ENCODE measurements at places on chromosomes 4 and X.

DNA sequence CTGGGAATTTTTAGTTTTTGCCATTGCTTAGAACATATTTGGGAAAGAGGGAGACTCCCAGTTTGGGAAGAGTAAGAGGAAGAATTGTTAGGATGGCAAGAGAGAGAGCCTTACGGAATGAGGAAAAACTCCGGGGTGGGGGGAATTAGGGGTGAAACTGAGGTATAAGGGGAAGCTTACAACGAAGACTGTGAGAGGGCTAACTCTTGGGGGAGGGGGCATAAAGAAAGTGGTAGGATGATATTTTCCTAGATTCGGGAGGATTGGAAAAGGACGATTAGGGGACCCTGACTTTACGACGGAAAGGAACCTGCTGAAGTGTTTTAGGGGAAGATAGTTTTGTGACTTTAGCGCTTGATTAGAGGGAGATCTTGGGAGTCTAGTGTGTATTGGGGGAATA, 86.2 kb upstream of the HPRT1 start:
- no peak for DNase-seq

DNA sequence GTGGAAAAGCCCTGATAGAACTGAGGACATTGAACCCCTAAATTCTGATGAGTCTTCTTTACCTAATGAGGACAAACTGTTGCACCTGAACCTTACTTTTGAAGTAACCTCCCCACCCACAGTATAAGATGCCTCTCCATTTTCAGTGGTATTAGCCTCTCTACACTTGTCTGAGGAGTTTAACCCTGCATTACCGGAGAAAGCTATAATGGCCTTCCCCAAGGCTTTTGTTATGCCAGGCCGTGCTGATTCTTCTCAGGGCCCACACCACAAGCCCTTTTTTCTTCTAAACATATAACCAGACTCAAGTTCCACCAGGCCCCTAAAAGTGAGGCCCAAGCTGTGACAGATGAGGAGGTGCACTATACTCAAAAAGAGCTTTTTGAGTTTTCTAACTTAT, 345.8 kb upstream of the GRID2 start:
- no peak for DNase-seq

- DNase-seq: no peak
Observed at GRCh38 chrX:46295963-46296362, 249.3 kb downstream of the ZNF674 start.

- DNase-seq: no peak
Observed at GRCh38 chr4:15971068-15971801, 8.3 kb upstream of the FGFBP2 start.

DNA sequence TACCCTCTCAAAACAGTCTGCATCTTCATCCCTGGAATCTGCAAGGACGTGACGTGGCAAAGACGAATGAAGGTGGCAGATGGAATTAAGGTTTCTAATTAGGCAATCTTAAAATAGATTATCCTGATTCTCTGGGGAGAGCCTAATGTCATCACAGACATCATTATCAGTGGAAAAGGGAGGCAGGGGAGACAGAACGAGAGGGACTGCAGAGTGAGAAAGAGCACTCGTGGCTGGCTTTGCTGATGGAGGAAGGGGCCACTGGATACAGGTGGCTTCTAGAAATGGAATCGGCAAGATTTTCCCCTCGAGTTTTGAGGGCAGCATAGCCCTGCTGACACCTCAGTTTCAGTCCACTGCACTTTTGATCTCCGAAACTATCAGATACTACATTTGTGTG, 110.6 kb downstream of the ASMT start:
- DNase-seq: no peak

- DNase-seq: no peak
Observed at GRCh38 chrX:40964633-40965586, 120.3 kb upstream of the USP9X start.

DNA sequence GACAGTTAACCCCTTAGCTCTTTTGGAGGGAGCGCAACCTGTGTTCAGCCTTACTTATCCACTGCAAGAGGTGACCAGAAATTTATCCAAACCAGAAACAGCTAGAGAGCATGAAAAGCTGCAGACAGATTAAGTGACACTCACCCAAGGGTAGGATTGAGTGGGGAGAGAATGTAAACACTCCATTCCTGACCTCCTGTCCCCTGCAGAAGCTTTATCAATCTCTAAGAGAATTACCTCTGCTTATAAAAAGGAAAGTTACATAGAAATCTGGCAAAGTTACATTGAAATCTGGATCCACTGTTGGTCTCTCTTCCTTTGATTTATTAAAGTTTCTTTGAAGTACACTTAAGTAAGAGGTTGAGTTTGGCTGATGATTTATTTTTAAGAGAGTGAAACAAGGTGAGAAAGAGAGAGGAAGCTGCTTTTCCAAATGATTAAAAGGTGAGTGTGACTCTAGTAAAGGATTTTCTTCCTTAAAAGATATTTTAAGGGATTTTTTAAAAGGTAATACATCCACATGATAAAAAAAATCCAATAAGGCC, 112.3 kb downstream of the ANAPC4 start:
- DNase-seq: no peak

DNA sequence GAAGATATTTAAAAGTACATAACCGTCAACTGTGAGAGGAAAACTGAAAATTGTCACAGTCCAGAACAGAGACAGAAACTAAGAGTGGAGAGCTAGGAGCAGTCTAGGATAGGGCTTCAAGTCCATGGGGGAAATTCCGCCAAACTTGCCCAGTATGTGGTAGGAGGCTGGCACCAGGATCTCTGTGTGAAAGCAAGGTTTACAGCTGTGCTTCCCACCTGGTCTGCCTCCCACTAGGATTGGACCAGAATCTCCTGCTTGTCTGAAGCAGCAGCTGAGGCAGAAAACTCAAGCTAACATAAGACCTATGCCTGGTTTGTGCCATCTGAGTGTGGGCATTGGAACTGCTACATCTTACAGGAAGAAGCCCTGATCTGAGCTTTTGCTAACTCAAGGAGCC, 18.6 kb upstream of the FHL1 start:
- no peak for DNase-seq

DNA sequence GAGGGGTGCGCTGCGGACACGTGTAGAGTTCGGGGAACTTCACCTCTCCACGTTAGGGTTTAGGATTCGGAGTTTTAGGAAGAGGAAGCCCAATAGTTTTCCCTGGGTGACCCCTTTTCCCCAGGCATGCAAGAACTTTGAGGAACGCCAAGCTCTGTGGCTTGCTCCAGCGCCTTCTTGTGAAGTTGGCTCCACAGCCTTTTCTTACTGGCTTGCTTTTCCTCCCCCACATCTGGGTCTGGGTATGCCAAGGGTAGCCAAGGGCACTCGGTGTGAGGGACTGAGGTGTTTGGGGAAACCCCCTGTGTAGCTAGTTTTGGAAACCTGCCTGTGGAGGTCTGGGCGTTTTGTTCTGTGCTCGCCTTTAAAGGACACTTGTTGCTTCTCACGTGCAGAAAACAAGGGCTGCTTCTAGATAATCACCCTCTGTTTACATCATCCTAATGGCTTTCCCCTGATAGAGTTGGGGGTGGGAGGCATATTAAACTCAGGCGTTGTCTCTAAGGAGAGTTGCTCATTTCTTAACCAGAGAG, 746 bp downstream of the EDNRA start:
- DNase-seq: peak; percentile 37

- DNase-seq: no peak
Observed at GRCh38 chr4:158860856-158861255, 92.0 kb downstream of the FNIP2 start.

- peak; percentile 57 for DNase-seq
Observed at GRCh38 chr4:76449362-76449767, 14.3 kb downstream of the SHROOM3 start.

- DNase-seq: peak; percentile 83
Observed at GRCh38 chr4:159227984-159228383, 125.1 kb downstream of the RAPGEF2 start.

GRCh38 chr4:144902614-144903013, 195.4 kb downstream of the ANAPC10 start:
- no peak for DNase-seq

- DNase-seq: no peak
Observed at GRCh38 chr4:181962321-181962720, 280.9 kb upstream of the TENM3 start.

GRCh38 chrX:53695946-53696549, 9.5 kb upstream of the HUWE1 start:
- no peak for DNase-seq

DNA sequence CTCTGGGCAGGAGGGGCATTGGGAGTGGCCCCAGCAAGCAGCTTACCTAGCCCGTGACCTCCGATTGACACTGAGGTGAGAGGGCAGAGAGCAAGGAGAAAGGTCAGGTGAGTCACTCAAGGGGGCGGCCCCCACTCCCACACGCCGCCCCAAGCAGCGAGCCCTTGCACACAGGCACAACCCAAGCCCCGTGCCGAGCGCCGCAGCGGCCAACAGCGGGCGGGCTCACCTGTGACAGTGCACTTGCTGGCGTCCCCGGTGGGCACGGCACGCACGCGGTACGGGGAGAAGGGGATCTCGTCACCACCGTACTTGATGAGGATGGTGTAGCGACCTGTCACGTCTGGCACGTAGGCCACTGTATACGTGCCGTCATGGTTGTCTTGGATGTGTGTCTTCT, 17.2 kb downstream of the FLNA start:
- DNase-seq: no peak

DNA sequence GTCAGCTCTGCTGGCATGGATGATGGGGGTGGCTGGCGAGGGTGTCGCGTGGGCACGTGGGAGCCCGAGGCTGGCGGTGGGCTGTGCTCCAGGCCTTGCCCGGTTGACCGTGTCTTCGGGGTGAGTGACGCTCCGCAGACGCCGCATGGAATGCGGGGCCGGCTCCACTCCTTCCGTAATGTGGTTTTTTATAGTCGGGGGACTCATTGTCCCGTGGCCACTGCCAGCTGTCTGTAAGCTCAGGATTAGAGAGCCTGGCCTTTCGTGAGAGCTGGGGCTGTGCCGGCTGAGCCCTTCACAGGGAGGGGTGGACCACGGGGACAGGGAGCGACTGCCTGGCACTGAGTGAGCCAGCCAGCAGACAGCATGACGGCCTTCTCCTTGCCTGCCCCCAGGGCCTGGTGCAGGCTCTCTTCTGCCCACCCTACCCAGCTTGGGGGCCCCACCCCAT, 20.4 kb downstream of the DOK7 start:
- DNase-seq: no peak

DNA sequence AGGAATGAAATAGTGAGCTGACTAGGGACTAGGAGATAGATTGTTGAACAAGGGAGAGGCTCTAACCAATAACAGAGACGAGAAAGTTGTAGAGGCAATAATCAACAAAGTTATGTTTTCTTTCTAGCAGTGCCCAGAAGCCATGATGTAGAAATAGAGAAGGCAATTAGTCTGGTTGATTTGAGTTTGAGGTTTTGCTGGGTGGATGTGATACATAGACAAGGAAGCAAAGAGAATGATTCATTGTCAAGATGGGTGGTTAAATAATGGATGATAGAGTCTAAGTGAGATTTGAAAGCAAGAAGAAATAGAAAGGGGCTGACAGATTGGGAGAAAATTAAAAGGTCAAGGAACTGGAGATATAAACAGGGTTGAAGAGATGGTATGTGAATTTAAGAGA, 11.2 kb downstream of the RBM41 start:
- no peak for DNase-seq

- no peak for DNase-seq
Observed at GRCh38 chr4:123300222-123301039, 96.2 kb upstream of the SPRY1 start.

GRCh38 chr4:152456609-152457008, 79.3 kb downstream of the FBXW7 start:
- no peak for DNase-seq

DNA sequence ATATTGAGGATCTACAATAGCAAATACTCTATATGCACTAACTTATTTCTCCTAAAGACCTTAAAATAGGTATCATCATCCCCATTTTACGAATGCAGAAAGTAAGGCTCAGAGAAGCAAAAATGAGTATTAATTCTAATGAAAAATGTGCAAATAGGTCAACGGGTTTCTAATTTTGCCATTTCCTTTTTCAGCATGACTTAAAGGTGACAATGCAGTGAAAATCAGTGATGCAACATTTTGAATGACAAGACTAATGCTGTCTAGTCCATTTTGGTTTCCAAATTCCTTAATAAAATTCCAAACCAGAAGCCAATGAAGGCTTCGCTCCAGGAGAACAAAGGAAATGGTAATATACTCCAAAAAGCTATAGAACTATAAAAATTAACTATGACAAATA, 37.0 kb upstream of the IBSP start:
- no peak for DNase-seq

DNA sequence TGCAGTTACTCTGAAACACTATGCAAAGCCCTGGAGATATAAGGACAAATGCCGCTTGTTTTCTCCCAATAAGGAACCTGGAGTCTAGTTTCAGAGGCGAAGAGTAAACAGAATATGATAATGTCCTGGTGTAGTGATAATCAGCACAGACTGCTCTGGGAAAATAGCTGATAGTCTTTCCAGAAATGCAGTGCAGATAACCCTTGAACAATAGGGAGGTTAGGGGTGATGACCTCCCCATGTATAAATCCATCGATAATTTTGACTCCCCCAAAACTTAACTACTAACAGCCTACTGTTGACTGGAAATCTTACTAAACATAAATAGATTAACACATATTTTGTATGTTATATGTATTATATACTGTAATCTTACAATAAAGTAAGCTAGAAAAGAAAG, 1280.9 kb upstream of the TENM3 start:
- no peak for DNase-seq

GRCh38 chr4:66123190-66123589, 452.9 kb upstream of the EPHA5 start:
- DNase-seq: peak; percentile 3

DNA sequence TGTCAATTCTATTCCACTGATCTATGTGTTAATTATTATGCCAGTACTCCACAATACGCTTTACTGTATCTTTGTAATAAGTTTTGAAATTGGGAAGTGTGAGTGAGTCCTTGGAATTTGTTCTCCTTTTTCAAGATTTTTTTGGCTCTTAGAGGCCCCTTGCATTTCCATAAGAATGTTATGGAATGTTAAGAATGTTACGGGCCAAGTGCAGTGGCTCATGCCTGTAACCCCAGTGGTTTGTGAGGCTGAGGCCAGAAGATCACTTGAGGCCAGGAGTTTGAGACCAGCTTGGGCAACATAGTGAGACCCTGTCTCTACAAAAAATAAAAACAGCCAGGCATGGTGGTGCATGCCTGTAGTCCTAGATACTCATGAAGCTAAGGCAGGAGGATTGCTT, 167.6 kb upstream of the CXorf66 start:
- DNase-seq: no peak

GRCh38 chr4:6926681-6927478, 17.3 kb downstream of the TBC1D14 start:
- no peak for DNase-seq

- DNase-seq: no peak
Observed at GRCh38 chr4:46852800-46853199, 56.2 kb downstream of the COX7B2 start.
